ENCODE measurements at places on chromosomes 12 and 14. TPM values are rescaled to one million over a fixed set of nuclear protein-coding genes. Genes with fewer than 3 reads are reported as not detected.

Gene EML5
- total RNA-seq = 0.43 TPM

Gene CYP27B1
- total RNA-seq = 2.2 TPM

Gene TAS2R10
- total RNA-seq = not detected

Gene GPRC5D
- not detected for total RNA-seq

Gene PRR4
- 0.76 TPM for total RNA-seq

Gene TMCC3
- 1.1 TPM for total RNA-seq

Gene SMIM41
- total RNA-seq = not detected

Gene CLEC1B
- not detected for total RNA-seq

Gene HSPB8
- 21.0 TPM for total RNA-seq

Gene CCNT1
- 11.7 TPM for total RNA-seq

Gene TMEM117
- total RNA-seq = 1.5 TPM

Gene C1S
- total RNA-seq = 54.8 TPM

Gene TOX4
- total RNA-seq = 69.5 TPM

Gene FOXN4
- total RNA-seq = 0.20 TPM

Gene SAMD15
- 1.9 TPM for total RNA-seq

Gene CCDC198
- 2.3 TPM for total RNA-seq

Gene DNAJC22
- 23.4 TPM for total RNA-seq

Gene BDKRB2
- 1.1 TPM for total RNA-seq

Gene GAS2L3
- total RNA-seq = 6.2 TPM

Gene RNASE7
- total RNA-seq = not detected

Gene TMTC1
- total RNA-seq = 0.05 TPM

Gene PIWIL1
- not detected for total RNA-seq

Gene MMP14
- total RNA-seq = 0.33 TPM

Gene ARHGDIB
- 1.2 TPM for total RNA-seq

Gene TAS2R9
- total RNA-seq = not detected

Gene PRICKLE1
- total RNA-seq = 1.6 TPM

Gene NFATC4
- 0.42 TPM for total RNA-seq

Gene SIRT4
- 0.71 TPM for total RNA-seq

Gene PABPN1
- total RNA-seq = 146 TPM

Gene BBOF1
- total RNA-seq = 5.5 TPM

Gene ACYP1
- 22.9 TPM for total RNA-seq

Gene TMEM253
- 0.64 TPM for total RNA-seq

Gene DHRS2
- 6.4 TPM for total RNA-seq

Gene DAO
- not detected for total RNA-seq

Gene KRT79
- 0.08 TPM for total RNA-seq

Gene CACNA1C
- 0.09 TPM for total RNA-seq

Data from A549 treated with Mapracorat at 1 μM for 4 hours (cell line).